ENCODE measurements at places on chromosomes 2 and 18. TPM values are rescaled to one million over a fixed set of nuclear protein-coding genes. Genes with fewer than 3 reads are reported as not detected.
A peak's percentile ranks its signal among the peaks of the same experiment; 100 is the strongest.

Gene OSR1
- total RNA-seq: not detected

DNA sequence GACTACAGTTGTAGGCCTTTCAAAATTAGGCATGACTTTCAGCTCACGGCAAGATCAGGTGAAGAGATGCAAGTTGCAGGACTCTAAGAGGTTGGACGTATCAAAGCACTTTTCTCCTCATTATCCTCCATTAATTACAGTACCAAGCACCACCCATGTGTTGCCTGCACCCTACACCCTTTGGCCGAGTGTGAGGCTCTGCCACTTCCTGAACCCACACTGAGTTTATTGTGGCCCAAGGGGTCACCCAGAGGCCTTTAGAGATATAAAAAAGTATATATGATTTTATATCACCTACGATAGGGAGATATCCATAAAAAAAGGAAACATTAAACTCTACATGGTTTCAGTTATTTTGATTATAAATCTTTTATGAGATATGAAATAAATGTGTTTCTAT lies 2.8 kb downstream of the UGT1A8 start:
- DNase-seq: no peak

GRCh38 chr2:246489-247144 lies 17.2 kb downstream of the SH3YL1 start:
- DNase-seq: no peak

DNA sequence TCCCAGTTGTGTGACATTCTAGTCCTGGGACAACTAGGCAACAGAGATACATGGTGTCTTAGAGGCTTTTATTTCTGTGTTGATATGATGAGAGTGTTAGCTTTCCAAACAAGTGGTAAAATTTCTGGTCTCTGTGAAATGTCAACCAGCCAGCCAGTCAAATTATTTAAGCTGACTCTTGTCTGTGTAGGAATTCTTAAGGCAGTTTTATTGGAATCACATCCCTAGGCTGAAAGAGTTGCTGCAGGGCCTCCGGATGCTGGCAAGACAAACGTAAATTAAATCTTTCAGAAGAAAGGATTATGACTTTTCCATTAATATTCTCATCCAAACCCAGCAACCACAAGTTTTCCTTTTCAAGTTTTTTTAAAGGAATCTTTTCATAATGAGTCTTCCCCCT lies 44.6 kb downstream of the SERPINB7 start:
- no peak for DNase-seq

DNA sequence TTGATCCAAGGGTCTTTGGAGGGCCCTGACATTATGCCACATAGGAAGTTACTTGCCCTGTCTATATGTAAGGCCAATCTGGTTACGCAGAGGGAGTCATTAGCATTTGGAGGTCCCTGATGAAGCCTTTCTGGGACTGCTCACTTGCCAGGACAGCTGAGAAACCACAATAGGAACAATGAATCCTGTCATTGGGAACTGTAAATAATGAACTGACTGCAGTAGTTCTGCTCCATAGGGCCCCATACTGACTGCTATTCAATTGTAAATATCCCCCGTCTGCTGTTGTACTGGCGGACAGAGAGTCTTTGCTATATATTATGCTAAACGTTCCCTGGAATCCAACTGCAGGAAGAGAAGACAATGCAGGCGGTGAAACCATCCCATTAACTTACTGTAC lies 149.4 kb upstream of the DCC start:
- DNase-seq: no peak

Gene LIMS4
- total RNA-seq: 2.0 TPM

- no peak for DNase-seq
Measured at GRCh38 chr2:188971432-188971861, 2.7 kb upstream of the COL3A1 start.

GRCh38 chr2:58039170-58039611 lies 7.4 kb upstream of the VRK2 start:
- no peak for DNase-seq

Gene GKN1
- not detected for total RNA-seq

GRCh38 chr18:46013484-46014189 lies 46.5 kb upstream of the EPG5 start:
- DNase-seq: no peak

DNA sequence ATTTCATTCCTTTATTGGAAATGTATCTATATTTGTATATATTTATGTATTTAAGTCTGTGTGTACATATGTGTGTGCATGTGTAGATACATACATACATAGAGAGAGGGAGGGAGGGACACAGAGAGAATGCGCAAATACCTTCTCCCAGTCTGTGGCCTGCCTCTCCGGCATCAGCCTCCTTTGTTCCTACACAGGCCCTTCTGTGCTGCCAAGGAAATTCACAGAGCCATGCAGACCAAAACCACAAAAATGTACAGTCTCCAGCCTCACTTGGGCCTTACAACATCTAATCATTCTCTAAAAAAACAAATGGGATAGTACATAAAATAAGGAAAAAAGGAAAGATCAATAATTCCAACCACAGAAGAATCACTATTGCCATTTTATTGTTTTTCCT lies 8.8 kb upstream of the CRACDL start:
- DNase-seq: no peak

Gene TDRD15
- total RNA-seq: not detected

DNA sequence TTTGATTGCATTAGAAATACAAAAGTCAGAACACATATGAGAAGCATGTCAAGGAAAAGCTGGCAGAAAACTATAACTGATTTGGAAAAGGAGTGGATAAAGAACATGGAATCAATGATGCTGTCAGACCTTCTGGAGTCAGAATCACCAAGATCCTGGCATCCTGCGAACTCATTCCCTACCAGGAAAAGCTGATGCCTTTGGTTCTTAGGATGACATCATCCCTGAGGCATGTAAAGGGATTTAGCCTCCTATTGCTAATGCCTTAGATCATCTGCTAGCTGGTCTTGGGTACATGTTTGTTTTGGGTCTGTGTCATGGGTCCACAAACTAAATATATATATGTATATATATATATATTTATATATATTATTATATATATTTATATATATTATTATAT lies 680.7 kb downstream of the EPHA4 start:
- DNase-seq: peak; percentile 62

- no peak for DNase-seq
Measured at GRCh38 chr2:5666798-5667197, 25.4 kb upstream of the SOX11 start.

Gene SF3B6
- total RNA-seq: 226 TPM

DNA sequence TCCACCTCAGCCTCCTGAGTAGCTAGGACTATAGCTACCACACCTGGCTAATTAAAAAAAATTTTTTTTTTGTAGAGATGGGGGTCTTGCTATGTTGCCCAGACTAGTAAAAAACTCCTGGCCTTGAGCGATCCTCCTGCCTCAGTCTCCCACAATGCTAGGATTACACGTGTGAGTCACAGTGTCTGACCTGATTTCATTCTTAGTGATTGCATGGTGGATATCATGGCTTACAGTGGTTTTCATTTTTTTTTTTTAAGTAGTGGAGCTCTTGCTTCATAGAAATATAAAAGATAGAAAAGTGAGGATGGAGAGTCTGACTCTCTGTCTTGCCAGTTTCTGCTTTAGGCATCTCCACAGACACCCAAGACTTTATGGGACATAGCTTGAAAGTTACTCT lies 83.6 kb downstream of the CDC42EP3 start:
- no peak for DNase-seq

Gene SCYGR7
- total RNA-seq: not detected

DNA sequence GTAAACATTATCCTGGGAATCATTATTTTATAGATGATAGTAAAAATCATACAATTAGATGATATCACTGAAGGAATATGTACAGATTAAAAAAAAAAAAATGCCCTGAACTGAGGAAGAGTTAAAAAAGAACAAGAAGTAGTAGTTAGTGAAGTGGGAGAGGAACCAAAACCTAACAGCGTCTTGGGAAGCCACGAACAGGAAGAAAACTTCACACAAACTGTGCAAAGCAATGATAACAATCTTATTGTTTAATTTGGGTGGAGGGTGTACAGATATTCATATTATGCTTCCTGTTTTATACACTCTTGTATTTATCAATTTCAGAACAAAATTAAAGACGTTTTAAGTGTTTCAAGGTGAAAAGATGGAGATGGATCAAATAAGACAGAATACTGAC lies 3.5 kb downstream of the HEATR5B start:
- no peak for DNase-seq

GRCh38 chr2:218898109-218898878 lies 17.6 kb downstream of the WNT10A start:
- DNase-seq: no peak

Gene UPP2
- total RNA-seq: not detected

DNA sequence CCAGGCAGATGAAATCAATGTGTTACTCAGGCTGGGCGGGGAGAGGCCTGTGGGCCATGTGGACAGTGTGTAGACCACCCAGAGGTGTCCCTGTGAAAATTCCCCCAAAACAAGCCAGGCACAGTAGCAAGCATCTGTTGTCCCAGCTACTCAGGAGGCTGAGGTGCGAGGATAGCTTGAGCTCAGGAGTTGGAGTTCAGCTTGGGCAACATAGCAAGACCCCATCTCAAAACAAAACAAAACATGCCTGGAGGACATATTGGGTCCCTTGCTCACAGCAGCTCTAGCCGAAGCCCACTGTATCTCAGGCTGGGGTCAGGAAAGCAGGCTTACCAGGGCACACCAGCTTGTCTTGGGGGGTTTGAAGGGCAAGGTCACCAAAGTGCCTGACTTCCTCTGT lies 4.3 kb upstream of the PTMA start:
- no peak for DNase-seq

DNA sequence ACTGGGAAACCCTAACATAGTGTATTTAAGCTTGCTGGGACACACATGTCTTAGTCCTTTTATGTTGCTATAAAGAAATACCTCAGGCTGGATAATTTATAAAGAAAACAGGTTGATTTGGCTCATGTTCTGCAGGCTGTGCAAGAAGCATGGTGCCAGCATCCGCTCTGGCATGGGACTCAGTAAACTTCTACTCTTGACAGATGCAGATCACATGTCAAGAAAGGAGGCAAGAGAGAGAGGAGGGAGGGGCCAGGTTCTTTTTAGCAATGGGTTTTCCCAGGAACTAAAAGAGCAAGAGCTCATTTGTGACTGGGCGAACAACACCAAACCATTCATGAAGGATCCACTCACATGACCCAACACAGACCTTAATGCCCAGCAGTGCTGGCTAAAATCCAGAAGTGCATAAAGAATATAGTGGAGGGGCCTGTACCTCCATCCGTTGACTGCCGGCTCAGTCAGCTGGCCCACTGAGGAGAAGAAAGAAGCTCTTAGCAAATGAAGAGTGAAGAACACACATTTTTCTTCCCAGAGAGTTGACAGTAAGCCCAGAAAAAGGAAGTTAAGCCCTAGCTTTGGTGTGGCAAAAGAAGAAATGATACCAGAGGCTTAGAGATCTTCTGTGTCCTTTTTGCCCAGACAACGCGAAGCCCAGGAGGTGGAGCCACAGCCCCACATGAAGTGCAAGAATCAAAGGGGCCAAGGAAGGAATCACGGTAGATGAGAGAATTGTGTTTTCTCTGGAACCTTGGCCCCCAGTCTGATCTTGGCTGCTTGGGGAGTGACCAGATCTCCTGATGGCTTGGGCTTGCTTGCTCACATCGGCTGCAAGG lies 183.5 kb upstream of the FAM98A start:
- no peak for DNase-seq

Gene CFAP221
- total RNA-seq: not detected

Gene SCLY
- 11.5 TPM for total RNA-seq

Gene SCN7A
- total RNA-seq: 0.36 TPM

Gene SULT1C4
- 50.1 TPM for total RNA-seq

DNA sequence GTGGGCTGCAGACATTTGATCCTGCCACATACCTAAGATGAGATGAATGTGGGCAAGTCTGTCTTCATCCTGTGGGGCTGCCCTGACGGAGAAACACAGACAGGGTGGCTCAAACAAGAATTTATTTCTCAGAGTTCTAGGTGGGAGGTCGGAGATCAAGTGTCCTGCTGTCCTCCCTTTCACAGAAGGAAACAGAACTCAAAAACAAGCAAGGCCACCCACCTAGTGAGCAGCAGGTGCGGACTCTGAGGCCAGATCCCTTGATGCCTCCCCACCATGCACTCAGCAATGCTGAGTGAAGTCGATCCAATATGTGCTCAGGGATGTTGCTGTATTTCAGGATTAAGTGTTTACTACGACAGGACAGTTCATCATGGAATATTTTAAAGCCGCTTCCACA lies 63.0 kb upstream of the SNTG2 start:
- no peak for DNase-seq

DNA sequence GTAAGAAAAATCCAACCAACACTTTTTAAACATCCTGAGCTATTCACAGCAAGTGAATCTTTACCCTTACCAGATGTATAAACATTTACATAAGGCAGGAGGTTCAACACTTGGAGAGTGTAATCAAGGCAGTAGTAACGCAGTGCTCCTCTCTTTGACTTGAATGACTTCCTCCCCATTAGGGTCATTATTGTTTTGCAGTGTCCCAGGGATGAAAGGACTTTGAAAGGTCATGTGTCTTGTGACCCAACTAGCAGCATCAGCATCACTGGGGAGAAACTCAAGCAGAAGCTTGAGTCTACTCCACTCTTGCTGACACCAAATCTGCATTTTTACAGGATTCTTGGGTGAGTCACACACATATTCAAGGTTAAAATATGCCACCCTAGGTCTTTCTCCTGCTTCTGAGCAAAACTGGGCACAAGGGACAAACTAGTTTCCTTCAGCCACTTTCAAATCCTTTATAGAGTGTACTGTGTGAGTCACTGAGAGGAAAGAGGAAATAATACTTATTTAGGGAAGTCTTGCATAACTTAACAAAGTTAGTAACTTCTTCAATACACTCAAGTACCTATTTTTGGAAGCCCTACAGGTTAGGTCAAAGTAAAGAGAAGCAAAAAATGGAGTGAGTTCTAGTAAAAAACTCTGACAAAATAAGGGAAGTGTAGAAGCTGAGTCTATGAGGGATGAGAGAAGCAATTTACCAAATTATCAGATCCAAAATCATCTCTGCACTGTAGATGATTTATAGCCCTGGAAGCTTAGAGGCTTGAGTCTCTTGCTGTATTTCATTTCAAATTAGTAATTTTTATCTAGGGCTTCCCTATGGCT lies 51.0 kb upstream of the EML4 start:
- DNase-seq: peak; percentile 66

GRCh38 chr2:168457190-168457895 lies 1.3 kb downstream of the CERS6 start:
- DNase-seq: no peak

Gene SCG2
- 0.06 TPM for total RNA-seq

Gene SLC4A5
- 0.14 TPM for total RNA-seq

Gene ITPRIPL1
- total RNA-seq: 7.7 TPM

Gene NT5DC4
- not detected for total RNA-seq

DNA sequence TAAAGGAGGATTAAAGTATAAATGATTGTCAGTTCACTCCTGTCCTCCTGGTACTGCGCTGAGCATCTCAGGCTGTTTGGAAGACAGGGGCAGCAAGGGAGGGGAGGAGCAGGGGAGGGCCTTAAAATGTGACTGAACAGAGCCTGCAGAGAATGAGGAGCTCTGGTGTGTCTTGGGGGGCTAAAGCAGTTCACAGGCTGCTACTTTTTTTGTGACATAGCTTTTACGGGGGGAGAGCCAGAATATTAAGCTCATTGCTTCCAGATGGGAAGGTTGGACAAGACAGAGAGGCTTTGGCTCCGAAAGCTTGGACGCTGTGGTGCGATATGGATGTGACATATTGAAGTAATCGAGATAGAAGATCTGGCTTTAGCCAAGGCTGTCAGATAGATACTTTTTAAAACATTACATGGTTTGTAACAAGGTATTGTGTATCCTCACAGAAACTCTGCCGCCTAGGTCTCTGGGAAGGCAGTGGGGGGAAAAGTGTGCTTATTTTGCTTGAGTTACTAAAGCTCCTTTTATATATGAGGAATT lies 40.5 kb downstream of the RDH14 start:
- no peak for DNase-seq
